ENCODE measurements at places on chromosomes 4 and X.

DNA sequence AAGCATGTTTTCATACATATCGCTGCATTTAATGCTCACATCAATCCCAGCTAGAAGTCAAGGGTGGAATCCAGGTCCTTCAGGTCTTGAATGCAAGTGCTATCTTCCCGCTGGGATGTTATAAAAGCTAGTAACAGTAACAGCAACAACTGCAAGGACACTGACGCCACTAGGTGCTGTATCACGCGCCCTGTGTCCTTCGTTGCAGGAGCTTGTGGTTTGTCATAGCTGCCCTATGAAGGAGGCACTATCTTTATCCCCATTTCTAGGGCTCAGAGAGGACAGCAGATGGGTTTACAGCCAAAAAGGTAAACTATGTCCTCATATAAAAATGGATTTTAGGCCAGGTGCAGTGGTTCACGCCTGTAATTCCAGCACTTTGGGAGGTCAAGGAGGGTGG, 202.9 kb downstream of the NSUN7 start:
- DNase-seq, result no peak

GRCh38 chrX:29432534-29432933, 782.8 kb upstream of the MAGEB2 start:
- no peak for DNase-seq

GRCh38 chrX:30637874-30638815, 15.1 kb upstream of the GK start:
- DNase-seq, result no peak

DNA sequence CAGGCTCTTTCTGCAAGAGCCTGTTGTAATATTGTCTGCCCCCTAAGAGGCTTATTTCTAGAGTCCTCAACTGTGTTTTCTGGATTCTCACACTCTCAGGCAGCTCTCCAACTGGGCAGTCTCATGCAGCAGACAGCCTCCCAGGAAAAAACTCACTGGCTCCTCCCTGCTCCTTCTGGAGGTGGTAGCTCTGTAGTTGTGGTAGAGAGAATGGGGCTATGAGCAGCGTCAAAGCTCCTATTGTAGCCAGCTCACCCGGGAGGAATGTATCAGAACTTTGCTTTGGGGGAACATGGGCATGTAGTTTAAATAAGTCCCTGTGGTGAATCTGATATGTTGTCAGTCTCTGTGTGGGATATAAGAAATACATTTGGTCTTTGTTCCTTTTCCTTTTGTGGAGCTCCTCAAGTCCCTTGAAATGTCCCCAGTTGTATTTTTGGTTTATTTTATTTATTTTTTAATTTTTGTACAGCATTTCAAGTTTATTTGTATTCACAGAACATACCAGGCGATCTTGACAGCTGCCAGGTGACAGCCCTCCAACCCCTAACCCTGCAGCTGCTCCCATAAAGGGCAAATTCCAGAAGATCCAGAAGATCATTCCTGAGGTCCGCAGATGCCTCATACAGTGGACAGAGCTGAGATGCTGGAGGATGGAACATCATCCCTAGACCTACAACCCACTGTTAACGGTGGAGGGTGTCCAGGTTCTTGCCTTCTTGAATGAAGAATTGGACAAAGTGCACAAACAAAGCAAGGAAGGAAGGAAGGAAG, 45.7 kb downstream of the TRIM61 start:
- DNase-seq, result no peak

- no peak for DNase-seq
Observed at GRCh38 chr4:99861120-99861905, 32.9 kb downstream of the LAMTOR3 start.

- DNase-seq, result no peak
Observed at GRCh38 chr4:6002492-6002833, 15.8 kb downstream of the C4orf50 start.

- DNase-seq, result no peak
Observed at GRCh38 chr4:101271516-101271915, 75.8 kb downstream of the PPP3CA start.

- peak; percentile 90 for DNase-seq
Observed at GRCh38 chr4:20254511-20255250, 3.0 kb downstream of the SLIT2 start.

GRCh38 chrX:109155161-109155560, 326.7 kb downstream of the GUCY2F start:
- DNase-seq, result no peak

GRCh38 chr4:130077275-130077674, 981.3 kb downstream of the C4orf33 start:
- DNase-seq, result no peak

All from muscle of back (tissue), 13 donors.